ENCODE measurements at places on chromosomes 3 and 15.

DNA sequence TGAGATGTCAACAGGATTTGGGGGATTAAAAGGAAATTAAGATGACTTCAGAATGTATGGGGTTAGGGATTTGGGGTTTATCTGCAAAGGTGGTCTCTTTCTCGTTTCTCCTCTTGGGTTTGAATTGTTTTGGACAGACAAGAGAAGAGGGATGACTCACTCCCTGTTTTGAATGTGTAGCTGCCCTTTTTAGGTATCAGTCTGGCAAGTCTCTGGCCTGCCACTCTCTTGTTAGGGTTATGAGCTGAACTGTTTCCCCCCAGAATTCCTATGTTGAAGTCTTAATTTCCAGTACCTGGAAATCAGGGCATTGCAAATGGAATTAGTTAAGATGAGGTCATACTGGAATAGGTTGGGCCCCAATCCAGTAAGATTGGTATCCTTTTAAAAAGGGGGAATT is 291.7 kb downstream of the MEX3B start:
- no peak for DNase-seq

GRCh38 chr3:57518276-57518915 is 25.7 kb downstream of the DNAH12 start:
- no peak for DNase-seq

DNA sequence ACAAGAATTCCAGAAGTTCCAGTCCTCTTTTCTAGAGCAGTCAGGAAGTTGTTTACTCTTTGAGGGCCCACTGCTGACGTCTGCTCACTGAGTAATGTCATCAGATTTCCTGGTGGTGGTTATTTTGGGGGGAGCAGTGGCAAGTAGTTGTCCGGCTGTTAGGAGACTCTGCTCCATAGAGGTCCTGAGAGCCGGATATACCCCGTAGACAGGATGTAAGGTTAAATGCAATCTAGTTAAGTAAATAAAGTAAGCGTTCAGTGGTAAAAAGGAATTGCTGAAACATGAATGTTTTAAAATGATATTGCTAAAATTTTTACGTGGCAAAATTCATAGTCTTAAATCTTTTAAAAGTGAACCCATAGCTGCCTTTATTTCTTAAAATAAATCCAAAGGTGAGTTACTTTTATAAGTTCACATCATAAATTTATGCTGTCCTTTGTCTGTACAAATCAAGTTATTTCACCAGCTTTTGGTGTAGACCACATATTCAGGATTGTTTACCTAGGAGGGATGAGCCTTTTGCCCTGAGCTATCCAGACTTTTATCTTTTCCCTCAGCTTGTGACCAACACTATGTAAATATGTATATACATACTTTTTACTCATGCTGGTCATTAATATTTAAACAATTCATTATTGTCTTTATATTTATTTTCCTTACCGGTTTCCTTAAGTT is 65.8 kb downstream of the PDE8A start:
- no peak for DNase-seq

DNA sequence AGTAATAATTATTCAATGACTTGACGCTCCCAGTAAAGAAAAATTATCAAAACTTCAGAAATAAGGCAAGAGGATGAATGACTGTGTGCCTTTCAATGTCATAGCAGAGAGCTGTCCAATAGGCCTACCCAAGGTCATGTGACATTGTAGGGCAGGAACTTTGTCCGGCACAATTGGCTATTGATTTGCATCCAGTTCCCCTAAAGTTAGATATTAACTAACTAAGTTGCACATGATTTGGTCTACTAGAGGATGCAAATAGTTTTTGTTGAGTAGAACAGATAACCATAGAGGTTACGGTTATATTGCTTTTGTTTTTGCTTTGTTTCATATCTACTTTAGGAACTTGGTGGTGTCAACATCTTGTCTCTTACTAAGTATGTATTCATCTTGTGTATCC is 127.9 kb upstream of the PFN2 start:
- DNase-seq: no peak

DNA sequence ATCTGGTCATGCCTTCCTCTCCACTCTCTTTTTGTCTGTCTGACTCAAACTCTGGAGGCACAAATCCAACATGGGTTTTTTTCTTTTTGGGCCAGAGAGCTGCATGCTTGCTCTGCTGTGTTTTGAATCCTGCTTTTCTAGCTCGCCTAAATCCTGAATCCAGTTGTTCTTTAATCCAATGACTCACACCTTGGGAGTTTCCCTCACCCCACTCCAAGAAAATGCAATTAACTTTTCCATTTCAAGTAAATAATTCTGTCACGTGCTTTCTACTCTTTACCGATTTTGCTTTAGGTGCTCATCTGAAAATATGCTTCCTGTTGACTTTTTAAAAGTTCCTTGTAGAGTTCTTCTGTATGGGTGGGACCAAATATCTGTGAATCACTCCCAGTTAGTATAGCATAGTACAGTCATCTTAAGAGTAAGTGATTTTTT is 47.6 kb downstream of the SLMAP start:
- DNase-seq: no peak

DNA sequence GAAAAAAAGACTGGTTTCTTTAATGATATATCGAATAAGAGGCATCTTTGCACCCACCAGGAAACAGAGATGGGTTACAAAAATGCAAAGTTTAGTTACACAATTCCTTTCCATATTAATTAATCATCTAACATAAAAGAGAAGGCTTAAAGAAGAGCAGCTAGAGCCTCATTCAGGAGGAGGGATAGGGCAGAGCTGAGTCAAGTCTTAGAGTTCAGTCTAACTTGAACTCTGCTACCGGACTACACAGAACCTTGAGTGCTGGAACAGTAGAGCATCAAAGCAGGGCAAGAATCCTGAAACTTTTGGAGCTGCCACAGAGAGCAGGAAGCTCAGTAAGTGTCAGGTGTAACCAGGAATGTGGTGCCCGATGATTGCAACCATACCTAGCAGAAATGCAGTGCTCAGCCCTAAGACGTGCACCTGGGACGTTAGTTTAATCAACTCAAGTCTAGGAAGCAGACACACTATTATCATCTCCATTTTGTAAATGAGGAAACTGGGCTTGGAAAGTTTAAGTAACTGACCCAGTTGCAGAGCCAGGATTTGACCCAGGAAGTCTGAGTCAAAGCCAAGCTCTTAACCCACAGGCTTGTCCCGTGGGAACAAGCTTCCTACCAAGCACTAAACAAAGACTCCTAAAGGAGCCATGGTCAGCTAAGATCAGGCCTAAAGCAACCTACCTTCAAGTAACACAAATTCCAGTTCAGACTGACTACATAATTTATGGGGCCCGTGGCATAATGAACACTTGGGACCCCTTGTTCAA is 187.4 kb downstream of the FOXP1 start:
- no peak for DNase-seq

GRCh38 chr3:182235504-182235903 is 523.8 kb downstream of the SOX2 start:
- DNase-seq: no peak

GRCh38 chr15:50224606-50225005 is 40.9 kb downstream of the HDC start:
- DNase-seq: no peak

- DNase-seq: no peak
These were observed 711 bp downstream of the STARD9 start for GRCh38 chr15:42576040-42576594.

- DNase-seq: no peak
These were observed 18.4 kb upstream of the NEK10 start for GRCh38 chr3:27387625-27388024.

DNA sequence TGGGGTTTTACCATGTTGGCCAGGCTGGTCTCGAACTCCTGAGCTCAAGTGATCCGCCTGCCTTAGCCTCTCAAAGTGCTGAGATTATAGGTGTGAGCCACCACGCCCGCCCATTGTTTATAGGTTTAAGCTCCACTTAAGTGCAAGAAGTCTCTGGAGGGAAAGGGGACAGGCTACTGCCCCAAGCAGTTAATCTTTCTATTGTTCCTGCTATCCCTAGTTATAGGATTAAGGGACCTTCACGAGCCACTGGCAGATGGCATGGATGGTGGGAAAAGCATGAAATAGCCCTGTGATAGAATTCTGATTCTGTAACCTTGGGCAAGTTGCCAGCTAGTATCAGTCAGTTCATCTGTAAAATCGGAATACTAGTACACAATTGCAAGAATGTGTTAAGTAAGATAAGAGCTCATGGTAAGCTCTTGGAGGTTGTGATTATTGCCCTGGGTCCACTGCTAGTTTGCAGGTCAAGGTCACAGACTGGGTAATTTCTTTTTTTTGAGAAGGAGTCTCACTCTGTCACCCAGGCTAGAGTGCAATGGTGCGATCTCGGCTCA is 5.3 kb upstream of the RBPMS2 start:
- DNase-seq: no peak

- DNase-seq: no peak
These were observed 40.8 kb downstream of the ZBTB11 start for GRCh38 chr3:101635954-101636798.

DNA sequence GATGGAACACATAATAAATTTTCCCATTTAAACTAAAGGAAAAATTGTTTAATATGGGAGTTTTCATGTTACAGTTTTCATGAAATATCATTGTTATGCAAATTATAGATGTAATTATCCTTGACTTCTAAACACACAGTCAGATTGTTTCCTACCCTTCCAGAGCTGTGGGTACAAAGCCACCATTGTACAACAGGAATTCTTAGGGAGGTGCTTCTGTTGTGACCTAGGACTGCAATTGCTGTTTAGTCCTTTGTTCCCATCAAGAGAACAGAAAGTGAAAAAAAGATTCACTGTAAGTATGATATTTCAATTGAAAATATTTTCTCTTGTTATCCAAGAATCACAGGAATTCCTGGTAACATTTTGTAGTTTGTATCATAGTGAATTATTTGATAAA is 455.3 kb upstream of the NAALADL2 start:
- DNase-seq: no peak

DNA sequence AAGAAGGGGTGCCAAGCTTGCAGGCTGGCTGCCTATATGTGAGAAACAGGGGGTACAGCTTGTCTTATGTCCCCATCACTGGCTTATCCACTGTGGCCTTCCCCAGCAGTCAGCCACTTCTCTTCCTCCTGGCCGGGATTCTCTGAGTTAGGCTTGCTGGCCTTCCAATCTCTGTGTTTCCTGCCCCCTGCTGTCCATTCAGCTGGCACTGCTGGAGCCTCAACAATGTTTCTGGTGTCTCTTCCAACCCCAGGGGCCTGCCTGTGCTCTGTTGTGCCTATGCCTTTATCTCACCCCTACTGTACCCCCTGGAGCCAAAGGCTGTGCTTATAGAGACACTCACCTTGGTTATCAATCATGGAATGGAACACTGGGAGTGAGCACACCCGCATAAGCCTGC is 36.5 kb downstream of the ANAPC13 start:
- no peak for DNase-seq

DNA sequence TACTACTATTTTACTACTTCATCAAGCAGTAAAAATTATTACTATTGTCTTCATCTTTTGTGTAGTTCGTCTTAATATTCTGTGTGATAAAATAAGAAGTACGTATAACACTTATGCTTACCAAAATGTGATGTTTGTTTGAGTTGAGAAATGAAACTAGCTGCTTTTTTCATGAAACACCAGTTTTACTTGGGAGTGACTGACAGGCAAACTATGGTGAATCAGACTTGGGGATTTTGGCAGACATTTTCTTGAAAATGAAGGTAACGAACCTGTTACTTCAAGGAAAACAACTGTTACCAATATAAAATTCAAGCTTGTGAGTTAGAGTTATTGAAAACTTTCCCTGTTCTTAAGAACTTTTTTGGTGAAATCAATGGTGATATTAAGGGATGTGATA is 10.3 kb downstream of the U2SURP start:
- no peak for DNase-seq

GRCh38 chr3:175020101-175020500 is 161.0 kb downstream of the NAALADL2 start:
- DNase-seq: no peak

GRCh38 chr3:184808021-184808420 is 3.9 kb upstream of the VPS8 start:
- DNase-seq: no peak

DNA sequence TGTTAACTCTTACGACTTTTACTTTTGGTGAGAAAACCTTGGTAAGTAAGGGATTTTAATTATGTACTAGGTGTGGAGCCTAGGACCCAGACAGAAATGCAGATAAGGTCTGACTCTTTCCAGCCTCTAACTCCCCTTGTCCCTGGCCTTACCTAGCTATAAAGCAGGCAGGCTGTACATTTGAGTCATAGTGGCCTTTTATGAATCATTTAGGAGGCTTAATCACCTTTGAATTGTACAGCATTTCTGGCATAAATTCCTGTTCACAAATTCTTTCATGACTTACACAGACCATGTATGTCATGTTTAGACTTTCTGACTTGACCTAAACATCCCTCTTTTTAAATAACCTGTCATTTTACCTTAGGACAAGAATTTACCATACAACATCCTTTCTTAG is 47.4 kb downstream of the CHCHD4 start:
- no peak for DNase-seq

- no peak for DNase-seq
These were observed 68.4 kb downstream of the DPH6 start for GRCh38 chr15:35477312-35478262.

- peak; percentile 57 for DNase-seq
These were observed 21.7 kb upstream of the GMNC start for GRCh38 chr3:190883973-190884832.

GRCh38 chr3:5572168-5572567 is 384.7 kb downstream of the EDEM1 start:
- no peak for DNase-seq

- DNase-seq: no peak
These were observed 38.4 kb downstream of the CFAP100 start for GRCh38 chr3:126433105-126433430.

DNA sequence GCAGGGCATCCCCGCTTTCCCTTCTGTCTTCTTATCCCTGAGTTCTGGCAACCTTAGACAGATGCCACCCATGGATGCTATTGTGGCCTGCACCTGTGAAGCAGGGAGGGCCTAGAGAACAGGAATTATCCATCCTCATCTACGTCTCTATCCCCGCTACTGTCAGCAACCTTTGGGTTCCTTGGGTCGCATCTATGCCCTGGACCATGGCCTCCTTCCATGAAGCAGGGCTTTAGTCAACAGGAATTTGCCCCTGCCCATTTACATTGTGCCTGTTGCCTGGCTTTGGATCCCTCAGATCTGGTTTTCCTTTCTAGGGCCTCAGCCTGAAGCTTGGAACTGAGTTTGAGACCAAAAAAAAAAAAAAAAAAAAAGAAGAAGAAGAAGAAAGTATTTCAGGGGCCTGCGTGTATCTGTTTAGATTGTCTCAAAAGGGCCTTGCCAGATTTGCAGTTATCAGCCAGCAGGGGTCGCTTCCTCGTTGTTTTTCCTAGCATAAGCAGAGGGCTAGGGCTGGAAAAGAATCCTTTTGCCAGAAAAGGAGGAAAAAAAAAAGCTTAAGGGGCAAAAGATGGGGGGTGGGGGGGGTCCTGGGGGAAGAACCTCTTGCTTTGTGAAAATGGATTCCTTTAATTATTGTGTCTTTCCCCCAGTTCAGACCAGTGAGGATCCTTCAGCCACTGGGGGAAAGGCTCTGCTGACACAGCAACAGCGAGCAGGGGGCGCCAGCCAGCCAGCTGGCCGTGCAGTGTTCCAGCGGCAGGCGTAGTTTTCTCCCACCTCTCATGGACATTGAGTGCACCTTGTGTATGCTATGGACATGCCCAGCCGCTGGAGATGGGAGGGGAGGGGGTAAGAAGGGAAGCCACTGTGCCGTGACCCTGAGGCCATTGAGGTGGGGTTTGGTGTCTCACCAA is 65.7 kb upstream of the ALDH1L1 start:
- peak; percentile 8 for DNase-seq

Measured in NCI-H2029 treated with DMSO at 0.1 percent for 48 hours (cell line).